Stimulated activated CD8-positive, alpha-beta memory T cell treated with anti-CD3 and anti-CD28 coated beads, Interleukin-4, amount 100 ng/mL, for 48 hours (primary cell): ENCODE measurements at places on chromosomes 6 and 20.
A peak's percentile ranks its signal among the peaks of the same experiment; 100 is the strongest.

DNA sequence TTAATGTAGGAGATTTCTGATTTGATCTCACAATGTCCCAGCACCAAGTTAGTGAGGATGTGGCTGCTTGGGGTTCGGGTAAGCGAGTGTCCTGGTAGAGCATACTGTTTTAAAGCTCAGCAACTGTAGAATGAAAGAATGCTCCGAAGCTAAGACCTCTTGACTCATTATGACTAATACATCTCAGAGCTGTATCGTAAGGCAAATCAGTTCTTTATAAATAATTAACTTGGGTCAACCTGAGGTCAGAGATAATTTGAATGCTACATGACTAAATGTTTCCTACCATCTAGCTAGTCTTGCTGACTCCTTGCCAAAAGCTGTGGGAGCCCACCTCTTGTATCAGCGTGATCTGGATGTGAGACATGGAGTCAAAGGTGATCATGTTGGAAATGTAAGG is 128.8 kb upstream of the PDE7B start:
- DNase-seq, result peak; percentile 34

DNA sequence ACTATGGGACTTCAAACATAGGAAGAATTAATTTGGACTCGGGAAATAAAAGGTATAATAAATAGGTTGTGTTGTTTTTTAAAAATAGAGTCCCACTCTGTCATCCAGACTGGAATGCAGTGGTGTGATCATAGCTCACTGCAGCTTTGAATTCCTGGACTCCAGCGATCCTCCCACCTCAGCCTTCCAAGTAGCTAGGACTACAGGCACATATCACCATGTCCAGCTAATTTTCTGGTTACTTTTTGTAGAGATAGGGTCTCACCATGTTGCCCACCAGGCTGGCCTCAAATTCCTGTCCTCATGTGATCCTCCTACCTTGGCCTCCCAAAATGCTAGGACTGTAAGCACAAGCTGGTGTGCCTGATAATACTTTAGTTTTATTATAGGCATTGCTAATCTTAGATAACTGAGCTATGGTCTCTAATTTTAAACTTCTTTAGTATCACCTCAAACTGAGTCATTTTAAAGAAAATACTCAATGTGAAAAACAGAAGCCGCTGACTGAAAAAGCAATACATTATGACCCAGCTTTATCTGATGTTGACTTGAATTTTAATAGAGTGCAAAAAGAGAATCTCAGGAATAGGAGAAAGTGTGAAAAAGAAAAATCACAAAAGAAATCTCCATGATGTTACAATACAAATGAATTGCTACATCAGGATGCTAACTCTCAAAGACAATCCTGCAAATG is 251.0 kb downstream of the RNGTT start:
- DNase-seq, result no peak

GRCh38 chr20:21548390-21549035 is 34.6 kb upstream of the NKX2-2 start:
- DNase-seq, result no peak

DNA sequence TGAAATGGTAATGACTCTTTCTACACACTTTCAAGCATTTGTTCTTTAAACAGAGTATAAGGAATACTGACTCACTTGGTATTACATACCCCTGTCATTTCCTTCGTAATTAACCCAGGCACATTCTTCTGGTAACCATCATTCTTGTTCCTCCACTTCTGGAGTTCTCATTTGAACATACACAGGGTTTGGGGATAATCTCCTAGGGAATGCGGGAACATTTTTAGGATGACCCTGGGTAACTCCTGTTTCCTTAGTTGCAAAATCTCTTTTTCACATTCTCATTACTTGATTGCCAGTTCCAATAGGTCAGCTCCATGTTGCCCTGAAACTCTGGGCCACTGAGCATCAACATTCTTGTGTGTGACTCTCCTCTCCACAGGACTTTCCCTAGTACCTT is 51.5 kb upstream of the E2F3 start:
- no peak for DNase-seq
